Activated CD4-positive, alpha-beta T cell treated with anti-CD3 and anti-CD28 coated beads, Interleukin-2, amount 50 U/mL, for 16 hours (primary cell): ENCODE measurements at places on chromosomes 7 and 10.

DNA sequence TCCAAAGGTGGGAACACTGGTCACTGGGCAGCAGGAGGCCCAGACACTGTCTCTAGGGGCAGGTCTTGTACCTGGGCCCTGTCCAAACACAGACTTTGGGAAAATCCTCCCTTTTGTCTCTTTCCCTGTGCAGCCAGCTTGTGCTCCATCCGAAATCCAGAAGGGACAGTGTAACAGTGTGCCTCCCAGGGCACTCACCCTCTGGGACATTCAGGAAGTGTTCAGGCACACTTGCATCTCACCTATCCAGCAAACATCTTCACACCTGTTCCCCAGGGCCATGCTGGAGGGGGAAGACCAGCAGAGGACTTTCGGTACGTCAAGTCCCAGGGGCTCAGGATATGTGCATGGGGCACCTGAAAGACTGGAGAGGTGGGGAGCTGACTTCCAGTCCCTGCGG lies 38.9 kb downstream of the TNS3 start:
- no peak for DNase-seq

GRCh38 chr10:80131499-80131901 lies 1.0 kb upstream of the PLAC9 start:
- DNase-seq: no peak

GRCh38 chr10:53952698-53953630 lies 848.1 kb downstream of the PCDH15 start:
- no peak for DNase-seq

GRCh38 chr7:55099066-55099820 lies 80.4 kb downstream of the EGFR start:
- DNase-seq: no peak

- no peak for DNase-seq
Observed at GRCh38 chr10:127992376-127992775, 85.5 kb downstream of the PTPRE start.

GRCh38 chr10:6600224-6600987 lies 20.3 kb upstream of the PRKCQ start:
- peak; percentile 76 for DNase-seq

GRCh38 chr7:151339651-151340382 lies 1.8 kb upstream of the NUB1 start:
- DNase-seq: peak; percentile 36
